RPMI7951 (cell line): ENCODE measurements at places on chromosomes 13 and 19. TPM values are rescaled to one million over a fixed set of nuclear protein-coding genes. Genes with fewer than 3 reads are reported as not detected.
A peak's percentile ranks its signal among the peaks of the same experiment; 100 is the strongest.

CDX2 gene
- total RNA-seq: not detected in 2 replicates

CFAP97D2 gene
- total RNA-seq: not detected in 2 replicates

GRCh38 chr13:110949628-110950027 is 34.8 kb upstream of the ANKRD10 start:
- DNase-seq: no peak

DNA sequence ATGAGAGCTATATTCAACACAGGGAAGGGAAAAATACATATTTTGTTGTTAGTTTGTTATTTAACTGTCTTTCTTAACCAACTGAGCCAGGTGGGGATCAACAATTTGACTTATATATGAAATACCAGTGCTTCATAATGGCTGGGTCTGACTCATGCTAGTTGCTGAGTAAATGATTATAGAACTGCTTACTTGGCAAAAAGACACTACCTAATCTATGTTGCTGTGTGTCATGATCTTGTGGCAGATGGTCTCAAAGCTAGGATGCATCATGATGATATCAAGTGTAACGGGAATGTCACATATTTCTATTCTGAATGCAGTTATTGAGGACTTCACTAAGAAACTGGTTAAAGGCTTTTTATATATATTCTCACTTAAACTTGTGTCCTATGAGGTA is 727.4 kb upstream of the SLITRK1 start:
- peak; percentile 14 for DNase-seq

DNA sequence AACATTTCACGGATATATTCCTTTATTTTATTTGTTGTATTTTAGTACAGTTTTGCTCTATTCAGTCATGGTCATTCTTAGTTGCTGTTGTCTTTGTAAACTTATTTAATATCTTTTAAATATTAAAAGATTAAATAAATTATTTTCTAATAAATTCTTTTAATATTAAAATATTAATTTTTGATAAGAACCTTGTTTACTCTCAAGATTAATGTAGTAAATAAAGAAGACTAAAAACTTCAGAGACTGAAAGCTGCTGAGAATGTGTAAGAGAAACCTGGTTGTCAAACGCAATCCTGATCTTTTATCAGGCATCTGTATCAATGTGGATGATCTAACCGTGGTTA is 34.4 kb upstream of the SACS start:
- no peak for DNase-seq

DNA sequence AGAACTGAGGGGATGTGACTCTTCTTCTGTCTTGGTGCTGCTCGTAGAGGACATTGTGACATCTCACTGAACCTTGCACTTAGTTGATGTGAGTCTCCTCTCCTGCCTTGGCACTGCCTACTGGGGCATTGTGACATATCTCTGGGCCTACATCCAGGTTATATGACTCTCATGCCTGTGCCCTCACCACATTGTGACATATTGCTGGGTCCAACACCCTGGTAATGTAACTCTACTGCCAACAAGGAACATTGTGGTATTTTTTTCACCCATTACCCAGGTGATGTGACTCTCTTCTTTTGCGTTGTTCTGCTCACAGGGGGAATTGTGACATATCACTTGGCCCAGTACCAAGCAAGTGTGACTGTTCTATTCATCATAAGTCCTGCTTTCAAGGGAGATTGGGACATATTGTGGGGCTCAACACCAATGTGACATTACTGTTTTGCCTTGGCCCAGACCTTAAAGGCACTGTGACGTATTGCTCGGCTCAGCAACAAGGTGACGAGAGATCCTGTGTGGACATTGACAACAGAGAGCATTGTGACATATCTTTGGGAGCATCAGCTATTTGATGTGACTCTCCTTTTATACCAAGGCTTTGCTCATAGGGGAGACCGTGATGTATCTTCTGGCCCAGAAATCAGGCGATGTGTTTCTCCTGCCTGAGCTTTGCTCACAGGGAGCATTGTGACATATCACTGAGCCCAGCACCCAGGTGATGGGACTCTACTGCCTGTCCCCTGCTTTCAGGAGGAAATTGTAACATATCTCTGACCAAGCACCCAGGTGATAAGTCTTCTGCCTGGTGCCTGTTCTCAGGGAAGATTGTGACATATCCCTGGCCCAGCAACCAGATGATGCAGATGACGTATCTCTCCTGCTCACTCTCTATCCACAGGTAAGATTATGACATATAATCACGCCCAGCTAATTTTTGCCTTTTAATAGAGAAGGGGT is 12.2 kb upstream of the ZNF429 start:
- DNase-seq: no peak

- DNase-seq: no peak
Measured at GRCh38 chr19:12833738-12834565, 427 bp downstream of the RTBDN start.

- no peak for DNase-seq
Measured at GRCh38 chr19:18905513-18906236, 9.7 kb upstream of the CERS1 start.

DHDH gene
- not detected in 2 replicates for total RNA-seq

DNA sequence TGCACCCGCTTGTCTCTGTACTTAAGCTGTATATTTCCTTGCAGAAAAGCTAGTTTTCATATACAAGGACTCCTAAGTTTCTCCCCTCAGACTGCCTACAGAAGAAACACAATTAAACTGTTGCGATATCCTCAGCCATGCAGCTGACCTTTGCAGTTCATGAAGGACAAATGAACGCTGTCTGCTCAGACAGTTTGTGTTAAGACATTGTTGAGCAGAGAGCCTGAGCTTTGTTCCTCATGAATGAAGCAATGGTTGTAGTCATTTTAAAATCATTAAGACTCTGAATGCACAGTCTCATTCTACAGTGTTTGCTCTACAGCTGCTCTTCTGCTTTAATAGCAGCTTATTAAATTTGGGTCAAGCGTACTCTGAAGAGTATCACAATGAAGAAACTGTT is 23.2 kb upstream of the MAB21L1 start:
- no peak for DNase-seq

GRCh38 chr13:23934520-23934919 is 37.2 kb upstream of the C1QTNF9B start:
- DNase-seq: no peak

NLRP4 gene
- total RNA-seq: not detected in 2 replicates

CGB1 gene
- not detected in 2 replicates for total RNA-seq

DNA sequence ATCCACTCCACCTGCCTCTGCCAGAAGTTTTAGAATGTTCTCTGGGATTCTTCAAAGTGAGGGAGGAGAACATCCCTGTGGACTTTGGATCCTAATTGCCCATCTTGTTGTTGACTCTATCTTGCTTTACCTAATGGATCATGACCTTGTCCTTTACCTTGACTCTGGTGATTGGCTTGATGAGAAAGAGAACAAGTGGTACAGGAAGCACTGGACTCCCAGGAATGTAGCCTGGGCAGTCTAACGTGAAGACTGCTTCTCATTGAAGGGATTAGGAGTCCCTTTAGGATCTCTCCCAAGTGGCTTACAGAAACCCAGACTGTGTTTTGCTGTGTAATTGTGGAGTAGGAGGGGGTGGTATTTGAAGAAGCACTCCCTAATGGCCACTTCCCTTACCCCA is 63.9 kb downstream of the SLC10A2 start:
- DNase-seq: no peak

- no peak for DNase-seq
Measured at GRCh38 chr19:3382460-3383100, 16.2 kb downstream of the NFIC start.

DNA sequence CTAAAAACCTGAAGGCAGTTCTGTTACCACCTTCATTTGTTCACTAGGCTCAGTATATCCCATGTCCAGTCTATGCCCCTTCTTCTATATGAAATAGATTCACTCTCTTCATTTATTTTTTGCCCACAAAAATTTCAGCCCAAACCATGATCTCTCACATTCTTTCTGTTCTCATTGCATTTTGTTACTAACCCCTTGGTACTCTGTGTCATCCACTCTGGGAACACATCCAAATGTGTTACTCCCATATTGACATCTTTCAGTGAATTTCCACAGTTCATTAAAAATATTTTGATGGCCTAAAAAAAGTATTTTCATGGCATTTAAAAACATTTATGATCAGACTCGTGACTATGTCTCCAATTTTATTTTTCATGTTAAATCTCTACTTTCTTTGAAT is 378.9 kb downstream of the SLITRK1 start:
- no peak for DNase-seq

GRCh38 chr13:53612200-53612599 is 583.6 kb downstream of the OLFM4 start:
- no peak for DNase-seq

DPF1 gene
- total RNA-seq: 1.7 and 3.0 TPM in 2 replicates

GRCh38 chr13:40635315-40635995 is 31.0 kb downstream of the FOXO1 start:
- DNase-seq: no peak

GRCh38 chr19:33310606-33311325 is 8.4 kb upstream of the CEBPA start:
- DNase-seq: no peak

DNA sequence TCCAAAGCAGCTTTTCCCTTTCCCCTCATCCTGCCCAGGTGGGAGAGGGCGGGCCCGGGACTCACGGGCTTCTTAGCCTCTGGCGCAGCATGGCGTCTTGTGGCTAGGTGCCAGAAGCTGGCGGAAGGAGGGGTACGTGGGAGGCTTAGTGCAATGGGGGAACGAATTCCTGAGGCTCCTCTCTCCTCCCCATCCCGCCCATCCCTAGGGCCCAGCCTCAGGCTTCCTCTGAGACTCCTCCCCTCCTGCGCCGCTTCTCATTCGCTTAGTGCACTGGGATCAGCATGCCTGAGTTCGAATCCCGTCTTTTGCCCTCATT is 297.8 kb downstream of the ZNF536 start:
- DNase-seq: no peak

DNA sequence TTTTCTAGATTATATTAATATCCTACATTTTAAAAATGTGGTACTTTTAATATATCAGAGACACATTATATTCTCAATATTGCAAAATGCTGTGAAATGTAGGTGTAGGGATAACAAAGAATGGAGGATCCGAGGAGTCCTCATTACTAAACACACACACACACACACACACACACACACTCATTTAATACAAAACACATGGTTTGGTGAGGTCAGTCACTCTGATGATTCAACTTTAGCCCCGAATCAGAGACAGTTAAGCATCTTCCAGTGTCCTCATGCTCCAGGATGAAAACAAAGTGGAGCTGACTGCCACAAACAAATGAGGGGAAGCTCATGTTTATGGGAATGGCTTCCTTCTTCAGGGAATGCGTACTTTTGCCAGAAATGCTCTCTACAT is 147.5 kb downstream of the CYSLTR2 start:
- DNase-seq: peak; percentile 87

GRCh38 chr19:8158411-8159074 is 9.2 kb upstream of the FBN3 start:
- DNase-seq: peak; percentile 66

DNA sequence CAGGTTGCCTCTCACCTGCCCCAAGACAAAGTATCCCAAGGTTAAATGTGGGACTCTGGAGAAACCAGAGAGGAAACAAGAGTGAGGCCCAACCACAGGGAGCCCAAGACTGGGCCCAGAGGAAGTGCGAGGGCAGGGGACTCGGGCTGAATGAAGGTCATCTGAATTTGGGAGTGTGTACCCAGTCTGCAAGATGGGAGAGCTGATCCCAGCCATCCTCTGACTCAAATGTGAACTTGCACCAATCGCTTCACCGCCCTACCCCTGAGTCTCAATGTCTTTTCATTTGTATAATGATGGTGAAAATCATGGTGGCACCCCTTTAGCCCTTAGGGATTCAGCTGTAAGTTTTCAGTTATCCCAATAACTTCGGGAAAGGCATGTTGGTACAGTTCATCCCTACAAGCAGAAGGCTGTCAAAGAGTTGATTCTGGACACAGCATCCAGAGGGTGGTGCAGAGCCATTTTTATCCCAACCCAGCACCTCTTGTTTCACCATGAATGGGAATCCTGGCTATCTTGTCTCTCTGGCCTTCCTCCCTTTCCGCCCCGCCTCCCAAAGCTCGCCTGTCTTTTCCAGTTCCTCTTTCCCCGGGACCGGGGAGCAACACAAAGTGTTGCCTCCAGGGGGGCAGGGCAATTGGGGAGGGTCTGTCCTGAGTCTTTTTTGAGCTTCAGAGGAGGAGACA is 123.4 kb downstream of the NUFIP1 start:
- no peak for DNase-seq

- DNase-seq: no peak
Measured at GRCh38 chr13:108305655-108306054, 36.1 kb downstream of the TNFSF13B start.

DNA sequence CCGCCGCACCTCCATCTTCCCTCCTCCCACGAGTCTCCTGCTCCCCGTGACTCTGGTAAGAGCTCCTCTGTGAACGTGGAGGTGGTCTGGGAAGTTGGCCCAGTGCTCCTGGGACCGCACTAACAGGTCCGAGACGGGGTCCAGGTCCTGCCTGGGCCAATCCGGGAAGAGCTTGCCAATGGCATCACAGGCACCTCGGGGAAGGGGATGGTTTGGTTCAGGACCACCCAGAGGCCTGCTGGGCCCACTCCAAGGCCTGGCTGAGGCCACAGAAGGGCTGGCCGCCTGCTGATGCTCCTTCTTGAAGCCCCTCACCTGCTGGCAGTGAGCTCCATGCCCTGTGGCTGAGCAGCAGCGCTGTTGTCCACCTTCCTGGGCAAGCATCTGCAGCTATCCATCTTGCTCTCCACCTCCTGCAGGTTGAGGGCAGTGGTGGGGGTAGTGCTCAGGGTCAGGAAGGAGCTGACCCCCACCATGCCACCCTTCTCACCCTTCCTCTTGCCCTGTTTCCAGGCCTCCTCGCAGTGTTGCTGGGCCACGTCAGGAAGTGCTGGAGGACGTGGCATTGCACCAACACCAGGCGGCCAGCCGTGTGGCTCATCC is 41.2 kb upstream of the TPM4 start:
- DNase-seq: no peak

GRCh38 chr13:60213236-60213744 is 49.6 kb upstream of the DIAPH3 start:
- no peak for DNase-seq

DCLK1 gene
- total RNA-seq: 0.20 and 0.24 TPM in 2 replicates

DNA sequence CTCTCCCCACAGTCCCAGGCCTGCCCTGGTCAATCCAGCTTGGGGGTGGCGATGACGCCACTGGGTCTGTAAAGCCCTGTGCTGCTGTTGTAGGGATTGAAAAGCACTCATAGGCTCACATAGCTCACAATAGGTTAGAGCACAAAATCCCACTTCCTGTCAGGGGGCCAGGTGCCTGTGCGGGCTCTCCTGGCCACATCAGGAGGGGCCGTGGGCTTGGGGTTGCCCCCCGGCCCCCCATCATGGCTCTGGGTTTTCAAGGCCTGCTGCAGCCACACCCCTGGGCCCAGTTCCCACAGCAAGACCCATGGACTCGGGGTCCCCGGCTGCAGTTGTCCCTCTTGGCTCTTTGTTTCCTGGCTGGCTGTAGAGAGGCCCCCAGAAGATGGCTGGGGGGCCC is 62.9 kb downstream of the SMARCA4 start:
- no peak for DNase-seq

- DNase-seq: peak; percentile 85
Measured at GRCh38 chr19:3175781-3176714, 2.5 kb upstream of the S1PR4 start.

ZNF575 gene
- 0.20 TPM in 1 of 2 replicates, not detected in the other for total RNA-seq

- no peak for DNase-seq
Measured at GRCh38 chr13:49464085-49464484, 20.0 kb downstream of the SETDB2 start.

RFPL4A gene
- total RNA-seq: 0.24 TPM in 1 of 2 replicates, not detected in the other

URAD gene
- not detected in 2 replicates for total RNA-seq
